ENCODE measurements at places on chromosomes 6 and 20. TPM values are rescaled to one million over a fixed set of nuclear protein-coding genes. Genes with fewer than 3 reads are reported as not detected.

RAET1G gene
- total RNA-seq = 1.9 TPM

SMIM13 gene
- total RNA-seq = 6.0 TPM

NRSN1 gene
- total RNA-seq = not detected

KIF3B gene
- 15.5 TPM for total RNA-seq

FLRT3 gene
- not detected for total RNA-seq

SEC63 gene
- 70.9 TPM for total RNA-seq

LAMA2 gene
- 573 TPM for total RNA-seq

PCK1 gene
- 0.15 TPM for total RNA-seq

BFSP1 gene
- total RNA-seq = 1.6 TPM

SASH1 gene
- 27.6 TPM for total RNA-seq

All from cardiac ventricle fibroblast (primary cell).